ENCODE measurements at places on chromosomes 4 and X. TPM values are rescaled to one million over a fixed set of nuclear protein-coding genes. Genes with fewer than 3 reads are reported as not detected.
A peak's percentile ranks its signal among the peaks of the same experiment; 100 is the strongest.

Gene UGT2A3
- total RNA-seq: not detected

- DNase-seq: no peak
Measured at GRCh38 chr4:129369361-129370010, 273.5 kb downstream of the C4orf33 start.

GRCh38 chrX:148416142-148416541 is 84.3 kb upstream of the AFF2 start:
- no peak for DNase-seq

DNA sequence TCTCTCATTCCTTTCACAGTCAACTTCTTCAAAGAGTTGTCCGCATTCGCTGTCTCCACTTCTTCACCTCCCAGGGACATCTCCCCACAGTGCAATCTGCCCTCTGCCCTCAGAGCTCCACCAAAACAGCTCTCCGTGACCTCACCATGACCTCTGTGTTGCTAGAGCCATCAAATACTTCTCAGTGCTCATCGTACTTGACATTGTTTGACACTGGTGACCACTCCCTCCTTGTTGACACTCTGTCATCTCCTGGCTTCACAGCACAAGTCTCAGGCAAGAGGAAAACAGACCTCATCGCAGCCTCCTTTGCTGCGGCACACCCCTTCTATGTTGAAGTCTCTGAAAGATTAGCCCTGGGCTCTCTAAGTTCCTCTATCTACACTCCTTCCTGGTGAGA is 90.5 kb upstream of the CCDC160 start:
- DNase-seq: no peak

DNA sequence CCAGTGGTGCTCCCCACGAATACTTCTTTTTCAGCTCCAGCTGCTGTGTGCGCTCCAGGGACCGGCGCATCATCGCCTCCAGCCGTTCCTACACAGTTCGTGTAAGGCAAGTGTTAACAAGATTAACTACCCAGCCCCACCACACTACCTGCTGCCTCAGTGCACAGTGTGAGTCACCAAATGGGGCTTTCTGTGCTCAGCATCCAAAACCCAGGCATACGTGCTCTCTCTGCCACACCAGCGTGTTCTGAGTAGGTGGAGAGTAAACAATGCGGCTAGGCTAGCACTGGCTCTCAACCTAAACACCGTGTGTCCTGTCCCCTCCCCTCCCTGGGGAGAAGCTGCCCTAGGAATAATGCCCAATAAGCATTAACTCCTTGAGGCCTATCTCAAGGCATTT is 60.0 kb downstream of the MAP7D2 start:
- DNase-seq: no peak

DNA sequence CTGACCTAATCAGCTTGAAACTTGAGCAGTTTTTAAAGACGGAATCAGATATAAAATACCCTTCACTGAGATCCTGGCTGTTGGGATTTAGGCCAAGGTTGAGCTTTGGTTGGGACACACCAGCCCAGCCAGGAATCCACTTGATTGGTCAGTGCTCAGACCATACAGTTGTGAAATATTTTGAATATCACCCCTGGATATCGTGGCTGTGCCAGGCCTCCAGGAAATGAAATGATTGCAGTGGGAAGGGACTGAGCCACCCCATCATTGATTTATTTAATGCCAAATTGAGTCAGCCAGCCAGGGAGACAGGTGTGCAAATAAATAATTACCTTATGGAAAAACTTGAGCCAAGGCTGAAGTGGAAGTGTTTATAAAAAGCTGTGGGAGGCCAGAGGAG is 128.4 kb upstream of the SCML1 start:
- no peak for DNase-seq

DNA sequence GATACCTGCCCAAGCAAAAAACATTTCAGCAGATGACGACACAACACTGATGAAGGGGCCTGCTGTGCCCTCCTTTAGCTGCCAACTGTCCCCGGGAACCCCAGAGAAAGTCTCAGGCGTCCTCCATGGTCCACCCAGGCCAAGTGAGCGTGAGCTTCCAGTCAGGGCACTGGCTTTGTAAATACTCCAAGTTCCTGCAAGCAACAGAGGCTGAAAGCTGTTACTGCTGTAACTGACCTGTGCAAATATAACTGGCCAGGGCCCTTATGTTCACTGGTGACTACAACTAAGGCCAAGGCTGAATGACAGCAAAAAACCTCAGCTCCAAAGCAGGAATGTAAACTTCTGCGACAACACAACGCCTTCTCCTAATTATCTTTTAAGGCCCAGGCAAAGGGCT is 8.2 kb downstream of the WDR1 start:
- no peak for DNase-seq

DNA sequence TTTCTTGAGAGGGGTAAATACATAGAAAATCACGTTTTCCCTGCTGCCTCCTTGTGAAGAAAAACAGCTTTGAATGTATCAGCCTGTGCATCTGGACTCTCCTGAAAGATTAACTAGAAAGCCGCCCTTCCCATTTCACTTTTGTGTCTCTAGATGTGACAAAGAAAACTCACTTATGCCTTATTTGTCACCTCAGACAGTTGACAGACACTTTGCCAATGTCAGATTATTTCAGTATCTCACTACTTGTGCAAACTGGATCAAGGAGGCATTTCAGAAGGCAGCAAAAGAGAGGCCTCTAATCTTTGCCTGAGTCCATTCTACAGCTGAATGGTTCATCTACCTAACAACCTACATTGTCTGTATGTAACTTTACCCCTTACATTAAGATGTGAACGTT is 754.9 kb downstream of the RPA4 start:
- no peak for DNase-seq

GRCh38 chr4:10121568-10122208 is 5.1 kb upstream of the WDR1 start:
- DNase-seq: no peak

GRCh38 chr4:187469627-187470026 is 525.9 kb upstream of the ZFP42 start:
- DNase-seq: peak; percentile 22
